ENCODE measurements at places on chromosomes 6 and 20. TPM values are rescaled to one million over a fixed set of nuclear protein-coding genes. Genes with fewer than 3 reads are reported as not detected.

- no peak for DNase-seq
These were observed 151.4 kb upstream of the CHD6 start for GRCh38 chr20:41769592-41770018.

GRCh38 chr6:99473730-99474129 is 41.5 kb downstream of the USP45 start:
- no peak for DNase-seq

DNA sequence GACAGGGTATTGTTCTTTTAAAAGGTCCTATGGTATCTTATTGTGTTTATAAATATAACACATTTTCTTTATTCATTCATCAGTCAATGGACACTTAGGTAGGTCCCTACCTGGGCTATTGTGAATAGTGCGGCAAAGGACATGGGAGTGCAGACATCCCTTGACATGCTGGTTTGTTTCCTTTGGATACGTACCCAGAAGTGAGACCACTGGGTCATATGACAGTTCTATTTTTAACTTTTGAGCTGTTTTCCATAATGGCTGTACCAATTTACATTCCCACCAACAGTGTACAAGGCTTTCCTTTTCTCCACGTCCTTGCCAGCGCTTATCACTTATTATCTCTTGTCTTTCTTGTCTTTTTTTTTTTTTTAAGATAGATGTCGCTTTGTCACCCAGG is 627.5 kb downstream of the PRKN start:
- no peak for DNase-seq

DNA sequence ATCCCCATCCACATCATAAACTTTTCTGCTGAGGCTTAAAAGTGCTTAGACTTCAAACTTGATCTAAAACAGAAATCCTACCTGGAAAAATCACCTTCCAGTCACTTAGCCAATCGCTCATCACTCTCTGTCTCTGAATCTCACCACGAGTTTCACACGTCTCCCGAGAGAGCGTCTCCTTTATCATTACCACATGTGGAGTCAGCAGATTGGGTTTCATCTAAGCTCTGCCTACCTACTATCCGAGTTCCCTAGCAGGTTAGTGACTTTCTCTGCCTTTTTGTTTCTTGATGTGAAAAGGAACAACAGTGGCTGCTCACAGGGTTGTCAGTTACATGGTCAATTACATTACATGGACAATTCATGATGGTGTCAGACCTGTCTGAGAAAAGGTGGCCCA is 286.2 kb downstream of the ESR1 start:
- no peak for DNase-seq

- DNase-seq: peak; percentile 13
These were observed at the start of gene ENPP3 for GRCh38 chr6:131636880-131637792. TSS of gene ENPP3 (plus strand) at chr6:131637302. CDS start at chr6:131637385, 83 bp downstream.

- no peak for DNase-seq
These were observed 54.4 kb upstream of the SIRPG start for GRCh38 chr20:1711826-1712601.

DNA sequence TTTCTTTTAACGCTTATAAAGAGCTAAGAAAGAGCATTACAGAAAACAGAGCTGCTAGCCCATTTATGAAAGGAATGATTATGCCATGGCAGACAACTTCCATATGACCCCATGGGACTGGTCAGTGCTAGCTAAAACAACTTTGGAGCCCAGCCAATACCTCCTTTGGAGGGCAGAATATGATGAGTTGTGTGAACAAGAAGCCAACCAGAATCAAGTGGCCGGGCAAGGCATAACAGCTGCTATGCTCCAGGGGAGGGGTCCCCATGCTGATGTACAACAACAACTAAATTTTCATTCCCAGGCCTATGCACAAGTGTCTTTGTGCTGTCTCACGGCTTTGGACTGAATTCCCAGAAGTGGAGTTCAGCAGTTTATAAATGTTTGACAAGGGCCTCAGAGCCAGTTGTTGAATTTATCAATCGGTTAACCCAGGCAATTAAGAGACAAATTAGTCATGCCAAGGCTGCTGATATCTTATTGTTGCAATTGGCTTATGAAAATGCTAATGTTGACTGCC is 65.0 kb upstream of the ASCC3 start:
- DNase-seq: no peak

DNA sequence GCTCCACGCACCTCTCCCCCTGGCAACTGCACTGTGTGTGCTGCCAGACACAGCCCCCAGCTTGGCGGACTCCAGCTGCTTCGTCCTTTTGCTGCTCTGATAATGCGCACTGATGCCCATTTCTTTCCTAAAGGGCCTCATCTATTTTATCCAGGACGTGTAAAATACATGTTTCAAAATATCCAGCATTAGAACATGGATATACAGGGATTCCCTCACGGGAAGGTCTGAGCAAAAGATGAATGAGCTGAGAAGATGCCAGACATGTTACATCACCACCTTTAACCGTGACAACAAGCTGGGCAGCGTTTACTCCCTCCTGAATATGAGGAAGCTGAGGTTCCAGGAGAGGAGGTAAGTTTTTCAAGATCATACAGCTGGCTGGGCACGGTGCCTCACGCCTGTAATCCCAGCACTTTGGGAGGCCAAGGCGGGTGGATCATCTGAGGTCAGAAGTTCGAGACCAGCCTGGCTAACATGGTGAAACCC is 32.8 kb downstream of the TNXB start:
- DNase-seq: peak; percentile 79

- no peak for DNase-seq
These were observed 333.8 kb downstream of the TFAP2A start for GRCh38 chr6:10081075-10081474.

GRCh38 chr6:112335736-112336135 is 11.4 kb upstream of the RFPL4B start:
- DNase-seq: no peak

DNA sequence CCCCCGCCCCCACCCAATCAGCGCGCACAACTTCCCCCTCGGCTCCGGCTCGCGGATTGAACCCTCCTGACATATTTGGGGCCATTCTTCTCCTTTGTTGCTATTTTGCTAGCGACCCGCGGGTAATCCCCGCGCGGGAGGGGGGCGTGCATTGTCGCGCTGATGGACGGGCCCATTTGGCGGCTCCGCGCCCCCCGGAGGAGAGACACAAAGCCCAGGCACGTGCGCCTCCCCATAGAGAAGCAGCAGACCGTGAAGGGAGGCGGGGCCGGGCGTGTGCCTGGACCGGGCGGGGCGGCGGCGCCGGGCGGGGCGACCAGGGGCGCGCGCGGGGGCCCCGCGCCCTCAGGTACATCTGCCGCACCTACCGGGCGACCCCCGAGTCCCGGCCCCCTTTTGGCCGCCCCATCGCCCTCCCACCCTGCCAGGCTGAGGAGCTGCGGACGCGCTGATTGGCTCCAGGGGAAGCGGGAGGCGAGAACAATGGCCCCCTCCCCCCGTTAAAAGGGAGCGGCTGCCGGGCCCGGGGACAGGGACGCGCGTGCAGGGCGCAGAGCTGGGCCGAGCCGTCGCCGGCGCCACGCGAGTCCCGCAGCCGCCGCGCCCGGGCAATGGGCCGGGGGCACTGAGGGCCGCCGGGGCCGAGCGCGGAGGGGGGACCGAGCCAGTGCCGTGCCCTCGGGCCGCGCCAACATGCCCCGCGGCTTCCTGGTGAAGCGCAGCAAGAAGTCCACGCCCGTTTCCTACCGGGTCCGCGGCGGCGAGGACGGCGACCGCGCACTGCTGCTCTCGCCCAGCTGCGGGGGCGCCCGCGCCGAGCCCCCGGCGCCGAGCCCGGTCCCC is at the start of gene INSM1:
Gene INSM1 (plus strand): TSS at position 530 of the 843 bp plus-strand sequence. CDS start 164 bp downstream, at position 694.
- no peak for DNase-seq

GRCh38 chr6:168198302-168199180 is 119.5 kb upstream of the FRMD1 start:
- no peak for DNase-seq

DNA sequence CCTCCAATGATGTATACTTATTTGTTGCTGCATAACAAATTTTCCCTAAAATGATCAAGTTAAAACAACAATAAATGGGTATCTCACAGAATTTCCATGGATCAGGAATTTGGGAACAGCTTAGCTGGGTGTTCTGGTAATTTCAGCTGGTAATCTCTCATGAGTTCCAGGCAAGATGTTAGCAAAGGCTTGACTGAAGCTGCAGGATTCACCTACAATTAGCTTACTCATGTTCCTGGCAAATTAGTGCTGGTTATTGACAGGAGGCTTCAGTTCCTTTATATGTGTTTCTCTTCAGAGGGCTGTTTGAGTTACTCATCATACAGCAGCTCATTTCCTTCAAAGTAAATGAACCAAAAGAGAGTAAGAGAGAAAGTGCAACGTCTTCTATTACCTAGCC is 506.3 kb upstream of the IMPG1 start:
- DNase-seq: no peak

GRCh38 chr6:14337152-14337551 is 219.6 kb downstream of the CD83 start:
- DNase-seq: peak; percentile 16

Gene CCN2
- total RNA-seq: 211 TPM
